ENCODE measurements at places on chromosomes 4 and X. TPM values are rescaled to one million over a fixed set of nuclear protein-coding genes. Genes with fewer than 3 reads are reported as not detected.
A peak's percentile ranks its signal among the peaks of the same experiment; 100 is the strongest.

DNA sequence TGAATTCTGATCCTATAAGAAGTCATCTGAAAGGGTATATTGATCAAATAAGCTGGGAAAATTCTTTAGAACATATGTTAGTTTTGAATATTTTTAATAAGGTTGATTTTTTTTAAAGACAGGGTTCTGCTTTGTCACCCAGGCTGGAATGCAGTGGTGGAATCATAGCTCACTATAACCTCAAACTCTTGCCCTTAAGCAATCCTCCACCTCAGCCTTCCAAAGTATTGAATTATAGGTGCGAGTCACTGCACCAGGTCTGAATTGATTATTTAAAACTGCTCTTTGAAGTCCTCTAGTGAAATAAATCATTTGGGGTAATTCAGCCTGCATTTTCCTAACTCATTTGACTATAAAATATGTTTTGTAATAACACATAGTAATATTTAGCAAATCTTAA lies 812.3 kb downstream of the PDHA2 start:
- no peak for DNase-seq

GRCh38 chrX:106898462-106898861 lies 4.7 kb downstream of the RIPPLY1 start:
- peak; percentile 74 for DNase-seq

GRCh38 chr4:76090241-76090691 lies 15.8 kb downstream of the ART3 start:
- DNase-seq = no peak

- peak; percentile 47 for DNase-seq
These were observed 465 bp downstream of the HAUS7 start for GRCh38 chrX:153469811-153470410.

- no peak for DNase-seq
These were observed 103.5 kb upstream of the FRMPD4 start for GRCh38 chrX:12034741-12035140.

DNA sequence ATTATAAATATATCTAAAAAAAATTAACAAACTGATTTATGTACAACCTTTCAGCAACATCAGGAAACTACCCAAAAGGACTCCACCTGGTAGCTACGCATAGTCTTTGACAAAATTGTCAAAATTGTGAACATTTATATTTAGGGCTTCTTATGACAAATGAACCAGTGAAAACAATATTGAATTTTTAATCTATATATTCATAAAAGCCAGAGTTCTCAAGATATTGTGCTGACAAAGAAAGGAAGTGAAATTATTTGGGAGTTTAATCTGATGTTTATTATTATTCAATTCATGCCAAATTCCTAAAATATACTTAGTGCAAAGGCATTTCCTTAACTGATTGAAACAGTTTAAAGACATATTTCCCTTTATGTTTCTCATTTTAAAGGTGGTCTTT lies 5.3 kb upstream of the SULT1B1 start:
- DNase-seq = no peak

- DNase-seq = no peak
These were observed 56.6 kb upstream of the TEX13A start for GRCh38 chrX:105277132-105277531.

GRCh38 chrX:10990976-10991375 lies 120.2 kb upstream of the HCCS start:
- DNase-seq = no peak

DNA sequence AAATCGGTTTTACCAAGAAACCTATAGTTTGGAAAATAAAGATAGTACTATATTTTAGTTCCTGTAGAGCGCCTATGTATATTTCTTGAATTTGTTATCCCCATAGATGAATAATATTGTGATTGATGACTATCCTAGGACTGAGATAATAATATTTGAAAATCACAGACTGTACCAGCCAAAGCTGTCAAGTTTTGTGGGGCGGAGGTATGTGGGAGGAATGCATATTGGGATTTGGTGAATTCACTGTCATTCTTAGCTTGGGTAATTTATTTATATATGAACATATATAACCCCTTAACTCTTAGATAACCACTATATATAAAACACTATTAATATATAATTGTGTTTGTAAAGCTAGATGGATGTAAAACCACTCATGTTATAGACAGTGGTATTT lies 205.5 kb upstream of the ARSJ start:
- DNase-seq = no peak

GRCh38 chr4:82890528-82890900 lies 439 bp downstream of the SEC31A start:
- DNase-seq = peak; percentile 5

DNA sequence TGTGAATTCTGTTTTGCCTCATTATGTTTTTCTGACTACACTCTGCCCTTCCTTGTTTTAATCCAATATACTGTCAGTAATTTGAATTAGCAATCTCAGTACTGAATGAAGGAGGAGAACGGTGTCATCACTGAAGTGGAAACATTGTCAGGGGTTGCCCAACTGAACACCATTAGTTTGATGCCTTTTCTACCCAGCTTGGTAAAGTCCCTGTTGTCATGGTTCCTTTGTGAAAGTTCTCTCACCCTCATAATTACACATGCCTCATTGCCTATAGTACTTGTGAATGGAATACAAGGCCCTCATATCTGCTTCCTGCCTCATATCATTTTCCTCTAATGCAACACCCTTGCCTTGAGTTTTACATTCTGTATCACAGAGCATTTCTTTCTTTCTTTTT lies 76.9 kb downstream of the RRAGB start:
- no peak for DNase-seq

GRCh38 chrX:12973561-12974304 lies 1.2 kb upstream of the TMSB4X start:
- no peak for DNase-seq

DNA sequence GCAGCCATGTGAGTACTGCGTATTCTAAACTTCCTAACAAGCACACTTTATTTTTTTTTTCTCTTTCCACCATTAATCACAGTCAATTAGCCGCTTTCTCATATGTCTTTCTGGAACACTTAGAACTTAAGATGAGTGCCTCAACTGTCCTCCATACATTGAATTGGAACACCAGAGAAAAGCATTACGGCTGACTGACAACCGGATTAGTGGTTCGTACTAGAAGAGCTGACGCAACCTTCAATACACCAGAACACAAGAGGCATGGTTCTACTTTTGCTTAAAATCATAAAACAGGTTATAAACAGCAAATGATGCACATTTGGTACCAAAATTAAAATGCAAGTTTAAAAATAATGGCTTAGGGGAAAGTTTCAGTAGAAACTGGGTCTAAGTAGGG lies 3.3 kb downstream of the TMEM47 start:
- no peak for DNase-seq

DNA sequence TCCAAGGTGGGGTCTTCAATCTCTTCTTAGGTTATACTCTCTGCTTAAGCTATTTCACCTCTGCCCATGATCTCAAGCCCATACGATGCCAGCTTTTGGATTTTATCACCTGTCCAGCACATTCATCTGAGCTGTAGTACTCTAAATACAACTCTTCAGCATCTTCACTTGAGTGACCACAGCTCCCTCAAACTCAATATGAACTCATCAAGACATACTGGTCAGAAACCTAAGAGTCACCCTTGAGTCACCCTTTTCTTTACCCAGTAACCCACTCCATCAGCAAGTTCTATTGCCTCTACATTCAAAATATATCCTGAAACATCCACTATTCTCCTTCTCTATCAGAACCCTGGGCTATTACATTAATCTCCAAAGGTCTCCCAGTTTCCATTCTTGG lies 69.4 kb downstream of the DCHS2 start:
- DNase-seq = no peak

DNA sequence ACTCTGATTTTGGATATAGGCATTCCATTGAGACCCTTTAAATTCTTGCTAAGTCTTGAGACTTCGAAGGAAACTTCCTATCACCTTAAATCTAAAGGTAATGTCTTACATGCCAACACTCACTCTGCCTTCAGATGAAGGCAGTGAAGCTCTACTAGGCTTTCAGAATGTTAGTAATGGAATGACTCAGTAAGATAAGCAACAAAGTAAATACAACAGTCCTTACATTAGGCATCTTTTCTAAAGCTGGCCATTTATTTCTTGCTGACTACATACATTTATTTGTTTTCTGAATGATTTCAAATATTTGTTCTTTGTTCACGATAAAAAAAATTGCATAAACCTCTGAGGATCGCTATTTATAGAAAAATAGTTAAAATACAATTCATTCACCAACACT lies 43.5 kb downstream of the ASIC5 start:
- DNase-seq = peak; percentile 2

DNA sequence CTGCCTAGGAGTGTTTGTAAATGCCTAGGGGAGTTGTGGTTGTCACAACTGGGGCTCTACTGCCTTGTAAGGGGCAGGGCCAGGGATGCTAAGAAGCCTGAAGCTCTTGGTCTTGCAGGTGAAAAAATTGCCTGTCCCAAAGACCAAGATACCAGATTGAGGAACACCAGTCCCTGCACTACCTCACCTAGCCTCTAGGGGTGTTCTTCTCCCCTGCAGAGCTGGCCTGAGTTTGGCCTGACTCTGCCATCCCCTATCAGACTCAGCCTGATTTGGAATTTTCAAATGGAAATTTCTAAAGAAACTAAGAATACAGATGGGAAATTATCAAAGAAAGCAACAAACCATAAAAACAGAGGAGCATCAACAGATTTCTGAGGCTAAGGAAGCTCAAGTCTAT lies 90.4 kb downstream of the ZC4H2 start:
- DNase-seq = no peak

- DNase-seq = no peak
These were observed 3.5 kb upstream of the RNF212 start for GRCh38 chr4:1116838-1117237.

DNA sequence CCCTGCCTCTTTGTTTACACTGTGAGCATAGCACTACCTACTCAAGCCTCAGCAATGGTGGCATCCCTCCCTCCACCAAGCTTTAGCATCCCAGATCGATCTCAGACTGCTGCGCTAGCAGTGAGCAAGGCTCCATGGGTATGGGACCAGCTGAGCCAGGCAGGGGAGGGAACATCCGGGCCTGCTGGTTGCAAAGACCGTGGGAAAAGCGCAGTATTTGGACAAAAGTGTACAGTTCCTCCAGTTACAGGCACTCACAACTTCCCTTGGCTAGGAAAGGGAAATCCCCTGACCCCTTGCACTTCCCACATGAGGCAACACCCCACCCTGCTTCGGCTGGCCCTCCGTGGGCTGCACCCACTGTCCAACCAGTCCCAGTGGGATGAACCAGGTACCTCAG lies 26.5 kb downstream of the EGF start:
- no peak for DNase-seq

GRCh38 chr4:104393655-104394324 lies 100.9 kb downstream of the CXXC4 start:
- no peak for DNase-seq

GRCh38 chrX:55702671-55703070 lies 14.9 kb upstream of the RRAGB start:
- DNase-seq = no peak

DNA sequence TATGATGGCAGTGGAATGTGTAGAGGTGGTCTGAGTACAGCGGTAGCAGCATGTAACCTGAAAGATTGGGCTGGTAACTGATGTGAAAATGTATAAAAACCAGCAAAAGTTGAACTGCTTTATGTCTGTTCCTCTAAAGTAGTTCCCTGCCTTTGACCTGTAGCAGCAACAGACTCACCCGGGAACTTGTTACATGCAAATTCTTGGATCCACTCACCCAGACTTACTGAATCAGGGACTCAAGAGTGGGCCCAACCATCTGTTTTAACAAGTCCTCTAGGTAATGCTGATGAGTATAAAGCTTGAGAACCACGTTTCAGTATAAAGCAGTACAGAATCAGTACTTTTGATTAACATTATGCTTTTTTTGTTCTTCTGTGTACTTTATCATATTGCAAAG lies 84.7 kb downstream of the RAP1GDS1 start:
- DNase-seq = no peak

DNA sequence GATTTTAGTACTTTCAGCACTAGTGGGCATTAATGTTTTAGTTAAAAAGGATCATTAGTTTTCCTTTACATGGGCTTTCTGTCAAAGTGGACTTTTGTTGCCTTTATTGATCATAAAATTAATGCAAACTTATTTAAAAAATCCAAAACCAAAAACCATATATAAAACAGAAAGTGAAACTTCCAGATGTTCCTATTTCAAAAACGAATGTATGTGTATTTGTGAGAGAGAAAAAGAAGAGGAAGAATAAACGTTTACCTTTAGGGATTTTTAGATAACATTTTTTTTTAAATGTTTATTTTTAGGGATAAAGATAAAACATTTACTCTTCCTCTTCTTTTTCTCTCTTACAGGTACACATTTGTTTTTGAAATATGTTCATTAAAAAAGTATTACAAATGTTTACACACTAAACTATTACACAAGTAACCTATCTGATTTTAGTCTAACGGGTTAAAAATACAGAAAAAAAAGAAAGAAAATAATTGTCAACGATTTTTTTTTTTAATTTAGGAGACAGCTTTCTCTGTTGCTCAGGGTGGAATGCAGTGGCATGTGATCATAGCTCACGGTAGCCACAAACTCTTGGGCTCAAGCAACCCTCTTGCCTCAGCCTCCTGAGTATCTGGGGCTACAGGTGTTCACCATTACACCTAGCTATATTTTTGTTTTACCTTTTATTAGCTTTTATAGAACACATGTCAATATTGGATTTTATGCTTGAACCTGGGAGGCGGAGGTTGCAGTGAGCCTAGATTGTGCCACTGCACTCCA lies 16.8 kb upstream of the COX18 start:
- DNase-seq = no peak

DNA sequence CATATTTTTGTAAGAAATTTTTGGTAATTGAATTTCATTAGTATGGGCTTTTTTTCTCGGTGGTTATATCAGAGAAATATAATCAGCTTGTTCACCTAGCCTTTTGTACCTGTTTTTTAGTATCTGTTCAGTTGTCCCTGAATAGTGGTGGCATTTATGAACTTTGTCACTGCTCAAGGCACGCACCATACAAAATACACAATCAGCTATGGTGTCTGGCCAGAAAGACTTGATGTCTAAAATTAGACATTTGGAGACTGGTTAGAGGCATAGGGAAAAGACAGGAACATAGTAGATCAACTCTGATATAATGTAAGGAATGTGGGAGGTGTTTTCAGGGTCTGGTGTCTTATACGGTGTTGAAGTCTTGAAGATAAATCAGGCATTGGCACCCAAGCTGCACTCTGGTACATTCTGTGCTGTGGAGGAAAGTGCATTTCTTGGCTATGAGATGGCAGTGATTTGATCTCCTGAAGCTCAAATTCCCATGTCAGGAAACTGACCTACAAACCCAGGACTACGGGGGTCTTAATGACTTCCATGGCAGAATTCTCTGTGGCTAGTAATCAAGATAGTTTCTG lies 3.6 kb downstream of the ART3 start:
- no peak for DNase-seq

- no peak for DNase-seq
These were observed 45.8 kb upstream of the PITX2 start for GRCh38 chr4:110668463-110669235.

AMOT gene
- polyA plus RNA-seq = 0.05 TPM

ATP10D gene
- polyA plus RNA-seq = 3.0 TPM

GPR119 gene
- not detected for polyA plus RNA-seq

GPM6B gene
- polyA plus RNA-seq = not detected

NUP62CL gene
- 15.8 TPM for polyA plus RNA-seq

GAGE12E gene
- not detected for polyA plus RNA-seq

TMEM271 gene
- not detected for polyA plus RNA-seq

FHIP1A gene
- polyA plus RNA-seq = 0.09 TPM

C4orf50 gene
- not detected for polyA plus RNA-seq

NPY5R gene
- polyA plus RNA-seq = not detected

RAPGEF2 gene
- 10.0 TPM for polyA plus RNA-seq

DCAF8L1 gene
- polyA plus RNA-seq = not detected

CLDN34 gene
- polyA plus RNA-seq = not detected
